ENCODE measurements at places on chromosomes 16 and 17.

- no peak for DNase-seq
Measured at GRCh38 chr17:50767030-50767429, 288 bp downstream of the ANKRD40CL start.

GRCh38 chr17:16870253-16871245, 101.4 kb downstream of the TNFRSF13B start:
- no peak for DNase-seq

- DNase-seq: no peak
Measured at GRCh38 chr16:50842589-50842988, 100.7 kb downstream of the CYLD start.

DNA sequence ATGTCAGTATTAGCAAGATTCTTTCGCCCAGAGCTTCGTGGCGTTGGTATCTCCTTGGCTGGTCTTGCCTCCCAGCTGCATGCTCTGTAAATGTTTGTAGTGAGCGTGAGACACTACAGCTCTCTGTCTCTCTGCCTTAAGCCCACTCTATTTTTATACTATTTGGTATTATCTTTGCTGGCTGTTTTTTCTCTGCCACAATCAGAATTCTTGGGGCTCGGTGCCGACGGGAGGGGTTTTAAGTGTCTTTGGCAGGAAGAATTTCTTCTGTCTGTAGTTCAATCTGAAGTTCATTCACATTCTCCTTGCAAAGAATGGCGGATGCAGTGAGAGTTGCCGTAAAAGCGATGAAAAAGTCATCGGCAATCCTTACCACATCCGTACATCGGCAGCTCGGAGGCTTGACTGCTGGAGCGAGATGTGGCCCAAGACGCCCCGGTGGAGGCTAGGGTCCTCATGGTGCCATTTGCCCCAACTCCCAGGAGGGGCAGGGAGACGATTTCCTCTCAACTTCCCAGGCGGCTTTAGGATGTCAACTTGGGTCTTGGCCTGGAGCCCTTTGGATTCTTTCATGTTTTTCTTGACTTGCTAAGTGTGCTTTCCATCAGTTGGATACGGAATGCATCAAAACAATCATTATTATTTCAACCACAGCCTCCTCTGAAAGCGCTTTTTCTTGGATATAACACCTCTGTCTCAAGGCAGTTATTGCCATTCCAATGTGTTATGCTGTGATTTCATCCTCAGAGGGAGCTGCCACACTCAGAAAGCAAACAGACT, 132.3 kb upstream of the SDK2 start:
- DNase-seq: no peak

- DNase-seq: no peak
Measured at GRCh38 chr16:25260416-25260815, 2.8 kb upstream of the ZKSCAN2 start.
